ENCODE measurements at places on chromosomes 16 and 17.

- no peak for DNase-seq
These were observed 2.1 kb downstream of the ARRB2 start for GRCh38 chr17:4712526-4712925.

- no peak for DNase-seq
These were observed 225.1 kb downstream of the SPECC1 start for GRCh38 chr17:20234276-20234675.

- no peak for DNase-seq
These were observed 116.7 kb downstream of the GAS7 start for GRCh38 chr17:10081571-10082169.

GRCh38 chr17:45729294-45729907 is 54.7 kb upstream of the CRHR1 start:
- no peak for DNase-seq

GRCh38 chr17:7419819-7420610 is at the start of gene SPEM1:
Gene SPEM1, plus strand, starts transcription at chr17:7420324. Its CDS starts 61 bp downstream, at chr17:7420385.
- DNase-seq: no peak

All from DMS79 treated with DMSO at 0.1 percent for 48 hours (cell line).